ENCODE measurements at places on chromosomes 7 and 10.

- DNase-seq = no peak
Measured at GRCh38 chr7:27123007-27123476, 7.5 kb downstream of the HOXA4 start.

GRCh38 chr10:85612833-85613232 is 753.8 kb downstream of the GRID1 start:
- DNase-seq = no peak

GRCh38 chr10:110641256-110641655 is 2.9 kb upstream of the RBM20 start:
- no peak for DNase-seq

DNA sequence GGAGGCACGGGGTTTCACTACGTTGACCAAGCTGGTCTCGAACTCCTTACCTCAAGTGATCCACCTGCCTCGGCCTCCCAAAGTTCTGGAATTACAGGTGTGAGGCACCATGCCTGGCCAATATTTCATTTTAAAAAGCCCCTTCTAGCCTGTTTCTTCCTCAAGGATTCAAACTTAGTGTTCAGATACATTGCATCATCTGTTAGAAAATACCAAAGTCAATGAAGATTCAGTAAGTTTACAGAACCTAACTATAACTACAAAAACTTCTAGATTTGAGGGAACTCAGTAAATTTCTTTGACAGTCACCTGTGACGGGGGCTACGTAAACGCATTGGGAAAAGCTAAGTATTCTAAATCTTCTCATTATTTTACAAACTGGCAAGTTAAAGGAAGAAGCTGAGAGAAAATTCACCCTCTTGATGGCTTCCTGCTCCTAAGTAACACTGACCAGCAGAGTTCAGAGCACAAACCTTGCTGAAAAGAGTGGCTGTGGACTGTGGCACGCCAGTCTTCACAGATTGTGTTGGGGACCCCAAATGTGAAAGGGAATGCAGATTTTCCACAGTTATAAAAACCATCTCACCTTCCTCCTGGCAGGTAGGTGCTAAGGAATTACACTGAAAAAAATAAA is 162.2 kb downstream of the PKD1L1 start:
- no peak for DNase-seq

- no peak for DNase-seq
Measured at GRCh38 chr10:103967448-103968071, 620 bp downstream of the SLK start.

- no peak for DNase-seq
Measured at GRCh38 chr7:140521421-140521820, 42.1 kb upstream of the MKRN1 start.

DNA sequence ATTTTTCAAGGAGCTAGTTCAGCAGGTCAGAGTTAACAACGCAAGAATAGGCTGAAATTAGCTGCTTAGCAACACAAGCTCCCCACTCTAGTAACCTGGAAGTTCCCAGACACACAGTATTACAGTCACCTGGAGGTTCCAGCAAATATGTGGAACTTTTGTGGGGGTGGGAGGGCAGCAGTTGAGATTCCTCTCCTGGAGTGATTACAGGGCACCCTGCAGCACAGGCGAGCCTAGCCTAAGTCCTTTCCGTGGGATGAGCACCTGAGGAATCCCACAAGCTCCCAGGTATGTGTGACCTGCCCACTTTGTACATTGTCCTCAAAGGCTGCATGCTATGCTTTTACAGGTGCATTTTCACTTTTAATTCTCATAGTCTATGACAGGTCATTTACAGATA is 13.6 kb downstream of the TPK1 start:
- no peak for DNase-seq

GRCh38 chr10:101053516-101053915 is 8.3 kb upstream of the KAZALD1 start:
- DNase-seq = no peak

GRCh38 chr7:128783143-128783861 is 7.7 kb upstream of the OPN1SW start:
- no peak for DNase-seq
